Left hindlimb (tissue), 1 donor: ENCODE measurements at places on chromosomes 7 and 10.

- peak; percentile 42 for DNase-seq
Observed at GRCh38 chr10:51422311-51423120, 276.9 kb downstream of the CSTF2T start.

- DNase-seq = no peak
Observed at GRCh38 chr7:64876792-64877713, 26.0 kb upstream of the ZNF273 start.

DNA sequence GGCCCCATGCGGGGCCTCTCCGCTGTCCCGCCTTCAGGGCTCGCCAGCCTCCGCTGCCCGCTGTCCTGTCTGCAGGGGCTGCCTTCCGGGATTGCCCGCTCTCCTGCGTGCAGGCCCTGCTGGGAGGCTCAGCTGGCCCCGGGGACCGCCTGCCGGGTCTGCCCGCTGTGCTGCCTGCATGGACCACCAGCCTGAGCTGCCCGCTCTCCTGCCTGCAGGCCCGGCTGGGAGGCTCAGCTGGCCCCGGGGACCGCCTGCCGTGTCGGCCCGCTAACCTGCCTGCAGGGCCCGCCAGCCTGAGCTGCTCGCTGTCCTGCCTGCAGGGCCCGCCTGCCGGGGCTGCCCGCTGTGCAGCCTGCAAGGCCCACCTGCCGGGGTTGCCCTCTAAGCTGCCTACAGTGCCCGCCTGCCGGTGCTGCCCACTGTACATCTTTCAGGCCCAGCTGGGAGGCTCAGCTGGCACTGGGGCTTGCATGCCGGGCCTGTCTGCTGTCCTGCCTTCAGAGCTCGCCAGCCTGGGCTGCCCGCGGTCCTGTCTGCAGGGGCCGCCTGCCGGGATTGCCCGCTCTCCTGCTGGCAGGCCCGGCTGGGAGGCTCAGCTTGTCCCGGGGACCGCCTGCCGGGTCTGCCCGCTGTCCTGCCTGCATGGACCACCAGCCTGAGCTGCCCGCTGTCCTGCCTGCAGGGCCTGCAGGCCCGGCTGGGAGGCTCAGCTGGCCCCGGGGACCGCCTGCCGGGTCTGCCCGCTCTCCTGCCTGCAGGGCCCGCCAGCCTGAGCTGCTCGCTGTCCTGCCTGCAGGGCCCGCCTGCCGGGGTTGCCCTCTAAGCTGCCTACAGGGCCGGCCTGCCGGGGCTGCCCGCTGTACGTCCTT, 165.1 kb downstream of the GLRX3 start:
- DNase-seq = peak; percentile 80

- DNase-seq = no peak
Observed at GRCh38 chr10:35212856-35213255, 86.2 kb downstream of the CREM start.
